Stimulated activated CD4-positive, alpha-beta T cell treated with anti-CD3 and anti-CD28 coated beads, TNF-alpha, amount 100 ng/mL, for 24 hours (primary cell): ENCODE measurements at places on chromosomes 1 and 21.

DNA sequence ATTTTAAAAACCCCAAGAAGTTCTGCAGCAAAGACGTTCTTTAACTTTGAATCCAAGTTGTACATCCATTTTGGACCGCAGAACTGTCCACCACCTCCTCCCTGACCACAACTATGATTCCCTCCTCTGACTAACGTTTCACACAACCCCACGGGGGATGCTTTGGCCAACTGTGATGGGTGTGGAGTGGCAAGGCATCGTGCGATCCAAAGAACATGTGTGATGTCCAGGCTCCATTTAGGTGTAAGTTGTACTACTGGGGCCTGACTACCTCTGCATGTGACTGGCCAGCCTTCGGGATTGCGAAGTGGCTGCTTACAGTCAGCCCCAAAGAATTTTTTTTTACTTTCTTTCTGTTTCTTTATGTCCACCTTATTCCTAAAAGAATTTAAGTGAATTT lies 6.7 kb downstream of the KCNJ15 start:
- DNase-seq, result no peak

GRCh38 chr1:160704250-160704649 lies 7.4 kb downstream of the CD48 start:
- DNase-seq, result no peak

DNA sequence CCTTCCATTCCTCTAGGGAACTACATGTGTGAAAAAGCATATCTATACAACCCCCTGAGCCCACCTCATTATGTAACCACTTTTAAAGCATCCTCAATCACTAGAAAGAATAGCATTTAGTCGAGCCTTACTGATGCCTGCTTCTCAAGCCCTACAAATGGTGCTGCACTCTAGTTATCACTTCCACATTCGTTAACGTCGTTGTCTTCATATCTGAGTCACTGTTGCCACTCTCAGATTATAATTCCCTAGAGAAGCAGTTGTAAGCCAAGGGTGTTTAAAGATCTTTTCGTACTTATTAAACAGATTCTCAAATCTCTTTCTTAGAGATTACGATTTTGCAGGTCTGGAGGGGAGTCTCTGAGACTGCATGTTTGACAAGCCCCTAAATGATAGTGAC lies 16.5 kb downstream of the ATP1B1 start:
- no peak for DNase-seq

DNA sequence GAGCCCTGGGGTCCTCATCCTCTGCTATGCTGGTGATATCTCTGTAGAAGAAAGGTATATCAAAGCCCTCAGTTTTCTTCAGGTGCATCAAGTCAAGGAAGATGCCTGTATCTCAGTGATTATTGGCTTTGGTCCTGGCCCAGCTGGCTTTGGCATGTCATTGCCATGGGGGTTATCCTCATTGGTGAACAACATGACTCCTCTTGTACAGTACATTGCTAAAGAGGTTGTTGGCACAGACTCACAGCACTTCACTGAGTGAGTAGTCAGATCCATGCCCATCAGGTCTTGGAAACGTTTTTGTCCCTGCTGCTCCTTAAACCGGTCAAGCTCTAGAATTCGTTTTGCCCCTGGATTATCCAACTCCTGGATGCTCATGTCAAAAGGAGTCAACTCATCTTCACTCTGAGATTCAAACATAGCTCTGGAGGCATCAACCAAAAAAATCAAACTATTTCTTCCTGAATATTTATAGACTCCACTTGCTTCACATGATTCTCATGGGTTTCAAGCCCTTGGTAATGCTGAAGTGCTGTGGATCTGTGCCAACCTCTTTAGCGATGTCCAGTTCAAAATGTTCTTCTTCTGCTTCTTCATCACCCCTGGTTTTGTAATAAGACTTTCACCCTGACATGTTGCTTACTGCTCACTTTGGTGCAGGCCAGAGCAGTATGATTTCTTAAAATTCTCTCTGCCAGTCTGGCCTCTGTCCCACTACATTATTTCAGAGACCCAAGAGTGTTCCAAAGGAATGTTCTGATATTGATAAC lies 43.0 kb upstream of the RAB3GAP2 start:
- DNase-seq, result no peak

GRCh38 chr21:34883491-34884271 lies 165.4 kb downstream of the RUNX1 start:
- no peak for DNase-seq

GRCh38 chr1:119929643-119930315 lies 33.5 kb upstream of the ADAM30 start:
- DNase-seq, result no peak

- no peak for DNase-seq
Measured at GRCh38 chr21:44765231-44766013, 36.2 kb downstream of the UBE2G2 start.

DNA sequence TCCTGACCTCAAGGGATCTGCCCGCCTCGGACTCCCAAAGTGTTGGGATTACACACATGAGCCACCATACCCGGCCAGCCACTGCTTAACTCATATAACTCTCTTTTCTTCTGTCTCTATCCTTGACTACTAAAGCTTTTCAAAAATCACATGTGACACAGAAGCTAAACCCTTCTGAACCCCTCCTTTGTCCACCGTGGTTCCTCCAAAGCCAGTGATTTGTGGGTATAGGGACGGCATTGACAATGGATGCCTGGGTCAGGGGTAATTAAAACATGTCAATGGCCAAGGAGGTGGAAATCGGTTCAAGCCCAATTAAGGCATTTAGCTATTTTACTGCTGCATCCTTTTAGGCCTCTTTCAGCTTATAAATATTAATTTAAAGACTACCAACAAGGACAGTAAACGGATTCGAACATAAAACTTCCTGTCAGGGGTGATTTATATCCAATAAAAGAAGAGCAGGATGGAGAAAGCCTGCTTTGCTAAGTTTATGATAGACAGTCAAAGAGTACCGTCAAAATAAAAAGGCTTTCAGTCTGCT lies 242.3 kb downstream of the GPATCH2 start:
- no peak for DNase-seq

DNA sequence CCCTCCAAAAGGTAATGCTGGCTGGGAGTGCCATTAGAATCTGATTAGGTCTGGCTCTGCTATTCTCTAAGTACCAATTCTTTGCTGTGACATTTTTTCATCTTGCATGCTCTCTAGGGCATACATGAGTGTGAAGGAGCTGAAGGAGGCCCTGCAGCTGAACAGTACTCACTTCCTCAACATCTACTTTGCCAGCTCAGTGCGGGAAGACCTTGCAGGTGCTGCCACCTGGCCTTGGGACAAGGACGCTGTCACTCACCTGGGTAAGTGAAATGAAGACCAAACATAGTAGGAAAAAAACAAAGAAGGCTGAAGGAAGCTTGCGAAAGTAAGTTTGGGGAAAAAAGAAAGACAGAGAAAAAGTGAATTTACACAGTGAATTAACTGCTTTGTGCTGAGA lies 207.9 kb downstream of the PAPPA2 start:
- DNase-seq, result no peak

- DNase-seq, result no peak
Measured at GRCh38 chr1:164630626-164631396, 71.8 kb downstream of the PBX1 start.

GRCh38 chr1:48261881-48262400 lies 39.4 kb downstream of the SLC5A9 start:
- DNase-seq, result no peak

- no peak for DNase-seq
Measured at GRCh38 chr1:201535046-201535918, 3.6 kb upstream of the NAV1 start.

DNA sequence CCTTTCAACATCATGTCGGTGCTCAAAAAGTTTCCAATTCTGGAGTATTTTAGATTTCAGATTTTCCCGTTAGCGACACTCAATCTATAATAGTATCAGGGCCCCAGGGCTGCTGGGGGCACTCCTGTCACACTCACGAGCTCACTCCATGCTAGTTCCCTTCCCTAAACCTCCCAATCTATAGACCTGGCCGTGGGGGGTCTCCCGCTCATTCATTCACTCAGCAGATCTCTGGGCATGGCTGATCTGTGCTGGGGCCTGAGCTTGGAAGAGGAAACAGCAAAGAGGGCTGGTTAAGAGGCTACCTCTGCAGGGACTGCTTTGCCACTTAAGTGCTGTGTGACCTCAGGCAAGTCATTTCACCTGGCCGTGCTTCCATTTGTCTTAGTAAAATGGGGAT lies 46.8 kb upstream of the LAPTM5 start:
- no peak for DNase-seq

- no peak for DNase-seq
Measured at GRCh38 chr1:41240781-41241353, 1.2 kb downstream of the SCMH1 start.

GRCh38 chr1:236206548-236206947 lies 64.2 kb downstream of the GPR137B start:
- DNase-seq, result no peak

GRCh38 chr1:14625996-14626395 lies 27.5 kb downstream of the KAZN start:
- DNase-seq, result no peak

GRCh38 chr1:64469116-64469976 lies 583 bp upstream of the CACHD1 start:
- DNase-seq, result no peak

DNA sequence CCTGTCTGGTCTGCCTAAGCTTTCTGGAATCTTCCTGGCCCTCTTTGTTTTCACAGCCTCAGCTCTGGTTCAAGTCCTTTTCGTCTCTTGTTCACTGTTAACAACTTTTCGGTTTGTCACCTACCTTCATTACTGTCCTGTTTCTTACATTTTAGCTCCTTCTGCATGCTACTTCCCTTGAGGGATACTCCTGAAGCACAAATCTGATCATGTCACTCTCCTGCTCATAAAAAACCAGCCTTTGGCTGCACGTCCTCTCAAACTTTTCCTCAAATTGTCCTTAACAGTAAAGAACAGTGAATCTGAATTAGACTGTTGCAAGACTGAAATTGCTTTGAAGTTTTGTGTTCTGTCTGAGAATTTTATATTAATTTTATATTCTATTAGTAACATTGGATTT lies 3.3 kb downstream of the RAVER2 start:
- DNase-seq, result no peak

GRCh38 chr1:214584805-214585766 lies 17.9 kb upstream of the CENPF start:
- no peak for DNase-seq

GRCh38 chr1:176619261-176619660 lies 156.3 kb downstream of the PAPPA2 start:
- DNase-seq, result no peak

GRCh38 chr21:25126564-25126963 lies 480.7 kb downstream of the MRPL39 start:
- no peak for DNase-seq

- DNase-seq, result no peak
Measured at GRCh38 chr1:164480285-164480907, 78.6 kb upstream of the PBX1 start.

GRCh38 chr1:6969106-6969505 lies 183.9 kb downstream of the CAMTA1 start:
- no peak for DNase-seq

DNA sequence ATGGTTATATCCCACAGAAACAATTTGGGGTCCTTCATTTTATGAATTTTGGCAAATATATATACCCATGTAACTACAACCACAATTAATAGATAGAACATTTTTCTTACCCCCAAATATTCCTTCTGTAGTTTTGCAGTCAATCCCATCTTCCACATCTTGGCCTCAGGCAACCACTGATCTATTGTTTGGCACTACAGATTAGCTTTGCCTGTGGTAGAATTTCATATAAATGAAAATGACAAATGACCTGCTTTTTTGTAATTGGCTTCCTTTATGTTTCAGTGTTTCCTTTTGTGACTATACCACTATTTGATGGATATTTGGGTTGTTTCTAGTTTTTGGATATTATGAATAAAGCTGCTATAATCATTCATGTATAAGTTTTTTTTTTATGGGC lies 91.5 kb downstream of the MAST2 start:
- no peak for DNase-seq

DNA sequence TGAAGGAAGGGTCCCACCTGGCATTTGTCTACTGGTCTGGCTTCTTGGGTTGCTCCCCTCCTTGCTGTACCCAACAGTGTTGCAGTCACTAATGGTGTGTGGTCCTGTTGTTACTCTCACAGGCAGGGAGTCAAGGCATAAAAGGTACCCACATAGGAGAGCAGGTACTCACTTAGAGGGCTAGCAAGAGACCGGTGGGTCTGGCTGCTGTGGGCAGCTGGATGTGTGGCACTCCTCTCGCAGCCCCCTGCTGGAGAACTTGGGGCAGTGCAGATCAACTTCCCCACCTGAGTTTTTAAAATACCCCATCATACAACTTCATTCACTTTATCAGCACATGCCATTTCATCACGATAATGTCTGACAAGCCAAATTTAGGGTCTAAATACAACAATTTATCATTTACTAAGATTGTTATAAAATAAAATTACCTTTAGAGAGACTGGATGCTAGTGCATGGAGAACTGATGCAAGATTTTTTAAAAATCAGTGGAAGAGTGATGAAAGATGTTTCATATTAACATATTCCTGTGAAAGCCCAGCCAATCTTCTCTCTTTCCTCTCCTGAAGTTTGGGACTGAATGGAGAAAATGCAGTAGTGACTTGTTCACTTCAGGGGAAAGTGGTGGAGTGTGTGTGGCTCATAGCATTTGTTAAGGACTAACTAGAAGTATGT lies 42.8 kb downstream of the ACP6 start:
- peak; percentile 31 for DNase-seq

DNA sequence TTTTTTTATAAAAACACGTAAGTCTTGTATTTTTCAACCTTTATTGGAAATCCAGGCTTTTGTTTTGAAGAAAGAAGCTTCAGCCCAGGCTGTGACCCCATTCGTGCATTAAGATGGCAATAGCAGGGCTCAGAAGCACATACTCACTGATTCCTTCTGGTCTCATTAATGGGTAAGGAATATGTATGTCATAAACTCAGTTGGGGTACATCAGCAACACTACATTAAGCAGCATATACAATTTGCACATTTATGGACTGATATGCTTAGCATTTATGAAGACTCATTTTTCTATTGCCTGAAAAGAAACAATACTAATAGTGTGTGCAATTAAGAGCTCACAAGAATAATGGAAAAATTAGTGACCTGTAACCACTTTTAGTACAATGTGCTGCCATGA lies 945.4 kb upstream of the PRMT6 start:
- no peak for DNase-seq

DNA sequence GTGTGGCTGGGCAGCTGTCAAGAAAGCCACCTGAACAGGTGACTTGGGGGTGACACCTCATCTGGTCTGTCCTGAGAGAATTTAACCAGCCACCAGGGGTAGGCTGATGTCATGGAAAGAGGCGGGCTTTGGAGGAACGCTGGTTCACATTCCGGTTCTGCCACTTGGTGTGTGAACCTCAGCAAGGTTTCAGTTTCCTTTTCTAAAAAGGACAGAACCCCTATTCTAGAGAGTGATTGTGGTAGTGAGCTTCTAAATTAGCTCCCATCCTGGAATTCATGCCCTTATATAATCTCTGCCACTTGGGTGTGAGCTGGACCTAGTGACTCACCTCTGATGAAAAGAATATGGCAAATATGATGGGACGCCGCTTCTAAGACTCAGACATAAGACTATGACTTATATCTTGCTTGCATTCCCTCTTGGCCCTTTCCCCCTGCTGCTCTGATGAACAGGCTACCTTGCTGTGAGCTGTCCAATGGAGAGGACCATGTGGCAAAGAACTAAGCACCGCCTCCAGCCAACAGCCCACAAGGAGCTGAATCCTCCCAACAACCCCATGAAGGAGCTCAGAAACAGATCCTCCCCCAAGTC lies 332.1 kb downstream of the RRAGC start:
- DNase-seq, result peak; percentile 65
